ENCODE measurements at places on chromosomes 12 and 14. TPM values are rescaled to one million over a fixed set of nuclear protein-coding genes. Genes with fewer than 3 reads are reported as not detected.
A peak's percentile ranks its signal among the peaks of the same experiment; 100 is the strongest.

LRR1 gene
- total RNA-seq, result 5.8 TPM

JAG2 gene
- 15.6 TPM for total RNA-seq

SLC6A13 gene
- 0.13 TPM for total RNA-seq

MORN3 gene
- total RNA-seq, result not detected

GNS gene
- 56.4 TPM for total RNA-seq

- peaks cover 35% of the 10 kb centered on the region for H3K4me1 ChIP-seq
- no peaks in the 10 kb centered on the region for H3K27me3 ChIP-seq
- H3K36me3 ChIP-seq, result no peaks in the 10 kb centered on the region
- H3K4me3 ChIP-seq, result no peak overlapping the region
These were observed 128.5 kb downstream of the ETV6 start for GRCh38 chr12:11777962-11778361.

DNA sequence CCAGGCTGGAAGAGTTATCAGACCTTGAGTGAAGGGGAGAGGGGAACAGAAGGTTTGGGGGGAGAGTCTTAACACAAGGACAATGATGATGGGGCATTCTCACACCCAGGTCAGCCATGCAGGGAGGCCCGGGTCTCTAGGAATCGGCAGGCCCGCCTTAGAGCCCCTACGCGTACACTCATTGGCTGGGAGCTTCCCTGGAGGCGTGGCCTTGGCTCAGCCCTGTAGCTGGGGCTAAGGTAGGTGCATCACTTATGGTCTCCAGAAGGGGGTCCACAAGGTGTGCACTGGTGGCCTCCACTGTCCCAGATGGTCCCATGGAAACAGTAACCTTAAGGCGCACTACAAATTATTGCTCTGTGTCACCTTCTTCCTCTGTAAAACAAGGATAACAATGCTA lies 660.1 kb downstream of the MED13L start:
- no peaks in the 10 kb centered on the region for H3K27me3 ChIP-seq
- no peaks in the 10 kb centered on the region for H3K36me3 ChIP-seq
- no peak for DNase-seq
- H3K4me1 ChIP-seq, result no peaks in the 10 kb centered on the region

DNA sequence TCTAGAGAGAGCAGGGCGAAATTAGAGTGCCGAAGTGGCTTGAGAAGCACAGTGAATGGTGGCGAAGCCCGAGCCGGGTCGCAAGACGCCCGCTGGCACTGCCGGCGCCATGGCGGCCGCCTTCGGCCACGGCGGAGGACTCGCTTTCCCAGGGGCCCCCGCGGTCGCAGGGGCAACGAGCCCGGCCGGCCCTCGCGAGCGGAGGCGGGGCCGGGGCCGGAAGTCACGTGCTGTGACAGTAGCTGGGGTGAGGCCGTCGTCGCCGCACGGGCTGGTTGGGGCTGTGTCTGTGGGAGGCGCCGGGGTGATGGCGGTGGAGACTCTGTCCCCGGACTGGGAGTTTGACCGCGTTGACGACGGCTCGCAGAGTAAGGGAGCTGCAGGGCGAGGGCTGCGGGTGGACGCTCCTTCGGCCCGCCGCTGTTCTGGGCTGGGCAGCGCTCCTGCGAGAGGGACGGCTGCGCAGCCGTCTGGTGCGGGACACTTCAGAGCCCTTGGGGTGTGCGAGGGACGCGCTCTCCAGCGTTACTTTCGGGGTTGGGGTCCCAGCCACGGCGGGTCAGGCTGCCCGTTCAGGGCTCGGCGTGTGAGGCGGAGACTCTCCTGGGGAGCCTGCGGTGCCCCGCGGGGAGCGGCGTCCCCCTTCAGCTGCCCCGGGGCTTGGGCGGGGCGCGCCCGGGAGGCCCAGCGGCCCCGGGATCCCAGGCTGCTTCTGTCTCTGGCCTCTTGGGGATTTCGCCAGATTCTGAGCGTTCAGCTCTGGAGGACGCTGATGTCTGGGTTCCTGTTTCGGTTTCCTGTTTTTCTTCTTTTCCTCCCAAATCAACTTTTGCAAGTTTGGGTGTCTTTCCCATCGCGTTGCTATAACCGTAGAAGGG lies at the start of gene WASHC4:
WASHC4 (plus strand) TSS at position 238 of the 878 bp plus-strand sequence; CDS start at position 308, 70 bp downstream.
- DNase-seq, result peak; percentile 90
- H3K27ac ChIP-seq, result peak within 1 kb of the TSS; percentile 98
- no peaks in the 10 kb centered on the region for H3K27me3 ChIP-seq
- H3K36me3 ChIP-seq, result no peaks in the 10 kb centered on the region
- peak within 1 kb of the TSS; percentile 95 for H3K4me3 ChIP-seq

DNA sequence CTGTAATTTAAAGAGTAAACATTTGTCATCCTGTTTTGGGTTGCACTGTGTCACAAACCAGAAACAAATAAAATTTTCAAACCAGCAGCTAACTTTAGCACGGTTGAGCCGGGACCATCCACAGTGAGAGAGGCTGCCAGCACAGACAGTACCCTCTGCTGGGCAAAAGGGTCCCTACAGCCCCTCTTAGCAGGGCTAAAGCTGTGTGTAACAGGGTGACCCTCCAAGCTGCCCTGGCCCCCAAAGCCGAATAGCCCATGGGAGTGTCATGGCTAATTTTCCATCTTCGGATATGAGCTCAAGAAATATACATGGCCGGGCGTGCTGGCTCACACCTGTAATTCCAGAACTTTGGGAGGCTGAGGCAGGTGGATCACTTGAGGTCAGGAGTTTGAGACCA lies 157.1 kb upstream of the GRIN2B start:
- no peaks in the 10 kb centered on the region for H3K36me3 ChIP-seq
- no peak overlapping the region for H3K4me3 ChIP-seq
- H3K27ac ChIP-seq, result no peak overlapping the region
- DNase-seq, result no peak

DNA sequence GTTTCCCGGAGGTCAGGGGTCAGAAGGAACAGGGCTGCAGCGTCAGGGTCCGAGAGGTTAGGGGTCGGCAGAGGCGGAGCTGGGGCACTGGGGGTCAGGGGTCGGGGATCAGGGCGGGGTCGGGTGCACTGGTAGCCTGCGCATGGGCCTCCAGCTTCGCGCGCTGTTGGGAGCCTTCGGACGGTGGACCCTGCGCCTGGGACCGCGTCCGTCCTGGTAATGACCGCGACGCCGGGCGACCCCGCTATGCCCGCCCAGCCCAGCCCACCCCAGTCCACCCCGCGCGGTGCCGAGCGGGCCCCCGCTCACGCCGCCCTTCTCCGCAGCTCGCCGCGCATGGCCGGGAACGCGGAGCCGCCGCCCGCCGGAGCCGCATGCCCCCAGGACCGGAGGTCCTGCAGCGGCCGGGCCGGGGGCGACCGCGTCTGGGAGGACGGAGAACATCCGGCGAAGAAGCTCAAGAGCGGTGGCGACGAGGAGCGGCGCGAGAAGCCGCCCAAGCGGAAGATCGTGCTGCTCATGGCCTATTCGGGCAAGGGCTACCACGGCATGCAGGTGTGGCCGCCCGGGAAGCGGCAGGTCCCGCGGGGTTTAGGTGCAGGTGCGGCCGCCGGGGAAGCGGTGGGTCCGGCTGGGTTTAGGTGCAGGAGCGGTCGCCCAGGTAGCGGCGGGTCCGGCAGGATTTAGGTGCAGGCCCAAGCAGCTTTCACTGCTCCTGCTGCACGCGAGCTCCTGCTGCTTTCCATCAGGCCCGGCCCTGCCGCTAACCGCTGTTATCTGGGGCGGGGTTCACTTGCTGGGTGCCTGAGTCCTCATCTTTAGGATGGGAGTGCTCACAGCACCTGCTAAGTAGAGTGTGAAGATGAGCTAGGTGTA lies 743 bp downstream of the PUS1 start:
- H3K4me3 ChIP-seq, result peak overlapping the region; percentile 95
- peak overlapping the region; percentile 86 for H3K27ac ChIP-seq
- H3K27me3 ChIP-seq, result no peaks in the 10 kb centered on the region
- H3K4me1 ChIP-seq, result peaks cover 11% of the 10 kb centered on the region
- DNase-seq, result no peak
- peaks cover 31% of the 10 kb centered on the region for H3K36me3 ChIP-seq

DNA sequence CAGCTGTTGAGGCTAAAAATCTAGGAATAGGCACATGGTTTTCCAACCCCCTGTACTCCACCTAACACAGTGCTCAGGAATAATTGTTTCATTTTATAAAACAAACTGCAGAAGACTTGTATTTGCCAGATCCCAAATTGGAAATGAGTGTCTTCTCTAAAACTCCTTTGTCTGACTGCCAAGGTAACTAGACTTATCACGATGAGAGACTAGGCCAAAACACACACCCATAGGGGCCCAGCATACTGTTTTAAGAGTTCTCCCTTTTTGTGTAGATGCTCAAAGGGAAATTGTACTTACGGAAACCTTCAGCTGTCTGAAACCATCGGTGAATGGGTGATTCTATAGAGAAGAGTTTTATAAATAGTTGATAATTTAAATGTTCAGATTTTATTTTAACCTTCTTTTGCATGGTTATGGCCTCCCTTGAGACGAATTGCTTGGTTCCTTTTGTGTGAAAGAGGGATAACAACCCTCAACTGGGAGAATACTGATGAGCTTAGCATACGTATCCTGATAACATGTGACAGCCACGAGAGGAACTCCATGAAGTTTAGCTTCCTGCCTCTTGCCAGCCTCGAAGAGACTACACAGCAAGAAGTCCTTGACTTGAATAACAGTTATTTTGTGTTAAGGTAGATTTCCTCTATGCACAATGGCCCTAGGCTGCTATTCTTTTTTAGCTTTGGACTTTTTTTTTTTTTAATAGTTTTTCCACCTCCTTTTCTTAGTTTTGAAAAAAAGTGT lies 103.3 kb downstream of the PELI2 start:
- H3K4me3 ChIP-seq, result no peak overlapping the region
- H3K36me3 ChIP-seq, result no peaks in the 10 kb centered on the region
- H3K4me1 ChIP-seq, result peaks cover 21% of the 10 kb centered on the region
- H3K27me3 ChIP-seq, result no peaks in the 10 kb centered on the region
- peak overlapping the region; percentile 10 for H3K27ac ChIP-seq
- DNase-seq, result no peak
